ENCODE measurements at places on chromosomes 3 and 15.

DNA sequence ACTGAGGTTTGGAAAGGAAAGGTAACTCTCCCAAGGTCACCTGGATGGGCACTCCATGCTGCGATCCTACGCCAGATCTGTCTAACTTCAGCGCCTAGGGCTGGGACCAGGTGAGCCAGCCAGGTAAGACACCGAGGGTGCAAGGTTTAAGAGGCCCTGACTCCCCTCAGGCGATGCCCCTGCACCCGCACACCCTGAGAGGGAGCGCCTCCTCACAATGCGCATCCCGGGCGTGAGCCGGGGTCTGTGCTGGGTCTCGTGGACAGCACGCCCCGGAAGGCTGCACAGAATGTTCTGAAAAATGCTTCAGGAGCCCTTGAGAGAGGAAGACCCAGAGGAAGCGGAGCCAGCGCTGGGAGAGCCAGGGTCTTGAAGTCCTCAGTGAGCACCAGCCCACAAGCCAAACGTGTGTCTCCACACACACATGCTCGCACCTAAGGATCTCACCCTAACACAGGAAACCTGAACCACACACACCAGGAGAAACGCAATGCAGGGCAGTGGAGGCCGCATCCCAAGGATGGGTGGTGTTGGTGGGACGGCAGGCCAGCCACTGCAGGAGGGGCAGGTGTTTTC, 142.0 kb downstream of the ADAMTS17 start:
- no peak for DNase-seq

DNA sequence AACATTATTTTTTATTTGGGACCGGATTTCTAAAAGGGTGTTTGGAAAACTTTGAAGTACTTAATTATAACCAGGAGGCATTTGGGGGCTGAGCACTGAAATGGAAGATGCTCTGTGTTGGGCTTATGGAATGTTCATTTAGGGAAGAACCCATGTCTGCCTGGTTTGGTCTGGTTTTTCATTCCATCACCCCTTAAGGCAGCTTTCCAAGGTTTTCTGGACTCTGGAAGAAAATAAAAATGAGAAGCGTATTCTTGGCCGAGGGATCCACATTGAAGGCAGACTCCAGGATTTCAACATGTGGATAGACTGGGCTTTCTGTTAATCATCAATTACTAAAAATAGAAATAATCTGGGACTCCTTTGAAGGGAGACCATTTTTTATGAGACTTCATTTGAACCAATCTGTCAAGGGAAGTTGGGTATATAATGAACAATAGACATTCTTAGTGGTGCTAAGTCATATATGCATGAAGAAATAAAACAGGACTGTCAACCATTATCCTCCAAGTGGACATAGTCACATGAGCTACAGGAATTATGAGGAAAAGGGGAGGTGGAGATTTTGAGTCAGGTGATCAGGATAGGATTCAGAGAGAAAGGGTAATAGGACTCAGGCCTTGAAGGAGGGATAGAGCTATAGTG, 270.5 kb upstream of the ADAMTS9 start:
- no peak for DNase-seq

- DNase-seq = no peak
These were observed 120.7 kb upstream of the MRPL3 start for GRCh38 chr3:131623431-131623830.

DNA sequence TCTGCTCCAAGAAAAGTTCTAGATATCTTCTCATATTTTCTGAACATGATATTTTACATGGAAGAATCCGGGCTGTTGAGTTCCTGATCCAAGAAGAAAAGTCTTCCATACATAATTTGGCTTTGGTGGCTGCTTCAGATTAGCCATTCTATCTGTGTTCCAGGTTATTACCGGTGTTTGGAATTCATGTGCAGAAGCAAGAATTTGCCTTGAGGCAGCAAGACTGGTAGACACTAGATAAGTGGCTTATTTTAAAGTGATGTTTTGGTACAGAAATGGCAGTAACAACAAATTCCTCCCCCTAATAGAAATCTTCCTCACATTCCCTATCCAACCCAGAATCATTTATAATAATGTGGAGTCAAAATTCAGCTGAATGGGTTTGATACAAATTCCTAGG, 29.2 kb downstream of the MITF start:
- DNase-seq = no peak

DNA sequence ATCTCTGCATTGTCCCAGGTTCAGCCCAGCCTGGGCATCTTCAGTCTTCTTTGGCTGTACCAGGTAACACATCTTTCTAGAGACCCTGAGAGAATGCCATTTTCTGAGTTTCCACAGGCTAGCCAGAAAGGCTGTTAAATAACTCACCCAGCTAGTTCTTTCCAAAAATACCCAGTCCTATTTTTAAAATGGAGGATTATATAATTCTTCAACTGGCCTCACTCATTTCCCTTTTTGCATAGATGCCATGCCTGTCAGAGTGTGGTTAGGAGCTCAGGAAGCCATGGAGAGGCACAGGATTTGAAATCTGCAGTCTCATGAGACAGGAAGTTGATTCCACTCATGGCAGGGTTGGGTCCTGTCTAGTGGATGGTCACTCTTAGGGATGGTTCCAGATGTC, 39.8 kb downstream of the CEMIP start:
- DNase-seq = no peak

- no peak for DNase-seq
These were observed 341.6 kb downstream of the KCNH8 start for GRCh38 chr3:19489936-19490335.

DNA sequence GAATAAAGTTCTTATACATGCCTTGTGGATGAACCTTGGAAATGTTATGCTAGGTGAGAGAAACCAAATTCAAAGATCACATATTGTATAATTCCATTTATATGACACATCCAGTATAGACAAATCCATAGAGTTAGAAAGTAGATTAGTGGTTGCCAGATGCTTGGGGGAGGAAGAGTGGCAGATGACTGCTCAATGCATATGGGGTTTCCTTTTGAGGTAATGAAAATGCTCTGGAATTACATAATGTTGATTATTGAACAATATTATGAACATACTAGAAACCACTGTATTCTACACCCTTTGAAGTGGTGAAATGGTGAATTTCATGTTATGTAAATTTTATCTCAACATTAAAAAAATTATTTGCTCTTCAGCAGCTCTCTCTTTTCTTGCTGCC, 100.8 kb downstream of the DHX36 start:
- DNase-seq = no peak

- no peak for DNase-seq
These were observed 57.8 kb upstream of the BOC start for GRCh38 chr3:113153499-113154107.

DNA sequence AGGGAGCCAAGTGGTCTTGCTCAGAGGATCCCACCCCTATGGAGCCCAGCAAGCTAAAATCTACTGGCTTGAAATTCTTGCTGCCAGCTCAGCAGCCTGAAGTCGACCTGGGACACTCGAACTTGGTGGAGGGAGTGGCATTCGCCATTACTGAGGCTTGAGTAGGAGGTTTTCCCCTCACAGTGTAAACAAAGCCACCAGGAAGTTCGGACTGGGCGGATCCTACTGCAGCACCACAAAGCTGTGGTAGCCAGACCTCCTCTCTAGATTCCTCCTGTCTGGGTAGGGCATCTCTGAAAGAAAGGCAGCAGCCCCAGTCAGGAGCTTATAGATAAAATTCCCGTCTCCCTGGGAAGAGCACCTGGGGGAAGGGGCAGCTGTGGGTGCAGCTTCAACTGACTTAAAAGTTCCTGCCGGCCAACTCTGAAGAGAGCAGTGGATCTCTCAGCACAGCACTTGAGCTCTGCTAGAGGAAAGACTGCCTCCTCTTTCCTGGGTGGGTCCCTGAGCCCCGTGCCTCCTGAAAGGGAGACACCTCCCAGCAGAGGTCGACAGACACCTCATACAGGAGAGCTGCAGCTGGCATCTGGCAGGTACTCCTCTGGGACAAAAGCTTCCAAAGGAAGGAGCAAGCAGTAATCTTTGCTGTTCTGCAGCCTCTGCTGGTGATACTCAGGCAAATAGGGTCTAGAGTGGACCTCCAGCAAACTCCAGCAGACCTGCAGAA, 576.3 kb upstream of the NECTIN3 start:
- no peak for DNase-seq

DNA sequence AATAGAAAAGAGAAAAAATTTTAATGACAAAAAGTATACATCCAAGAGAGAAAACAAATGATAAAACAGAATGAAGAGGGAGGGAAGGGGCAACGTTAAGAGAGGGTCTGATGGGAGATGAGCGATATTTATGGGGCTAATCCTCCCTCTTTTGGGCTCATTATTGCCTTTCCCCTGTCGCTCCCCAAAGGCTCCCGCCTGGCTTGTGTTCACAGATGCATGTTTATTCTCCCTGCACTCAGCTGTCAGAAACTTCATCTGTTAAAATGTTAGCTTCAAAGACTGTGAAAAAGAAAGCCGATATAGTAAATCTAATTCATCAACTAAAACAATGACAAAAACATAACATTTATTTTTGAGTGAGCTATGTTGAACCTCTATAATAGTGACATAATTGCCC, 74.3 kb downstream of the GABRB3 start:
- no peak for DNase-seq

- no peak for DNase-seq
These were observed 3.1 kb upstream of the FBXO22 start for GRCh38 chr15:75900577-75900976.

DNA sequence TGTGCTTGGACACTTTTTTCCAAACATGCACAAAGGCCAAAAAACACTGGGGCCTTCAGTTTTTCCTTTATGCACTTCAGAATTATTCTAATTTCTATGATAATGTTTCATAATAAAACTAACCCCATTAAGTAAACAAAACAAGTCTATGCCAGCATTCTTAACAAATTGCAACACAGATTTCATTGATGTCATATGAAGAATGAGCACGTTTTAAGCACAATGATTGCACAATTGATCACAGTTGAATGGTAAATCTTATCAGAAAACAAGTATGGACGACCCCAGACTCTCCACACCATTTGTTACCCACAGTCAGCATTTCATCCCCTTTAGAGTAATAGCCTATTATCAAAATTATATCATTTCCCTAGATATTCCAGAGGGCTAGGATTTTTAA, 46.7 kb upstream of the PROK2 start:
- no peak for DNase-seq

DNA sequence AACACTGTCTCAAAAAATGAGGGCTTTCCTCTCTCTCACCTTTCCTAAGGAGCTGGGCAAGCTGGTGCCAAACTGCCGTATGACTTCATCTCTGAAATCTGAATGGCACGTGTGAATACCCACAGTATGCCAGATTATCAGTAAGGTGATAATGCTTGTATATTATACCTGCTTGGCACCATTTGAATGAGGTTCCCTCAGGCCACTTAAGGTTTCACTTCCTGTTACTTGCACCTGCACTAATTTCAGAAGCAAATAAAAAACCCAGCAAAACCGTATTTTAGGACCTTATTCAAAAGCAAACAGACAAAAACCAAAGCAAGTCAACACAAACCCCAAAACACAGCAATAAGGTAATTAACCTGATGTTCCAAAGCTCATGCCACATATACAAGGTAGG, 19.7 kb downstream of the FOXP1 start:
- DNase-seq = no peak

DNA sequence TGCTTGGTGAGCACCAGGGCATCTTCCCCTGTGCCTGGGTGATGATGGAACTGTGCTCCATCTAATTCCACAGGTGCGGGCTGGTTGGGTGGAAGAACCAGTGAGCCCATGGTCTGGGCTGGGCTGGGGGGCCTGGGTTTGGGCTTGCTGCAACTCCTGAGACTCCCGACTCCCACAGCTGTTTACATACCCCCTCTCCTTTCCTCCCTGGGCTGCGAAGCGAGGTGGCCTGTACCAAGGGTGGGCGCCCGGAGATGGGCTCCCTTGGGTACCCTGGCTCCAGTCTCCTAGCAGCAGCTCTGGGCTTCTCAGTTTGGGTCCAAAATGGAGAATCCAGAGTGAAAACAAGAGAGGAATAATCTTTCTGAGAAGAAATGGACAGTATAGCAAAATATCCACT, 5.6 kb downstream of the FAM98B start:
- DNase-seq = no peak

DNA sequence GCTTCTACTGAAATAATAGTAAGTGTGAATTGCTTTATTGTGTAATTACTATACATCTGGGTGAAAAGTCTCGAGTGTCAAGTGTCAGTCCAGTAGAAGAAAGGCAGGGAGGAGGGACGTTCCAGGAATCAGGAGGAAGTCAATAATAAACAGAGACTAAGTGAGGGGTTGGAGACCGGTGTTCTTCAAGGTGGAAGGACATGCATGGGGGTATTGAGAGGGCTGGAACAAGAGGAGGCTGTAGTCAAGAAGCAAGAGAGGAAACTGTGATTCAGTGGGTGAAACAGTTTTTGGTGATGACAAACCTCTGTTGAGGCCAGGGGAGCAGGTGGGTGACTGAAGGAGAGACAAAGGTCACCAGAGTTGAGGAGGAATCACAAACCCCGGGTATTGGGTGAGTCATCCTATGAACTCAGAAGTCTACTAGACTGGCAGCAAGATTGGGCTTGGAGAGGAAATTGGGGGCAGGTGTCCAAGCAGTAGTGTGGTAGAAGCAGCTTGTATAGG, 11.6 kb upstream of the SCAMP5 start:
- DNase-seq = no peak

DNA sequence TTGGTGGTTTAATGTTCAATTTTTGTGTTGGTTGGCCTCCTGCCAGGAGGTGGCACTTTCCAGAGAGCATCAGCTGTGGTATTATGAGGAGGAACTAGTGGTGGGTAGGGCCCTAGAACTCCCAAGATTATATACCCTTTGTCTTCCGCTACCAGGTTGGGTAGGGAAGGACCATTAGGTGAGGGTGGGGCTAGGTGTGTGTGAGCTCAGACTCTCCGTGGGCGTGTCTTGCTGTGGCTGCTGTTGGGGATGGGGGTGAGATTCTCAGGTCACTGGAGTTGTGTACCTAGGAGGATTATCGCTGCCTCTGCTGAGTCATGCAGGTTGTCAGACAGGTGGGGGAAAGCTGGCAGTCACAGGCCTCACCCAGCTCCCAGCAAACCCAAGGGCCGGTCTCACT, 187.1 kb downstream of the DPH6 start:
- no peak for DNase-seq

DNA sequence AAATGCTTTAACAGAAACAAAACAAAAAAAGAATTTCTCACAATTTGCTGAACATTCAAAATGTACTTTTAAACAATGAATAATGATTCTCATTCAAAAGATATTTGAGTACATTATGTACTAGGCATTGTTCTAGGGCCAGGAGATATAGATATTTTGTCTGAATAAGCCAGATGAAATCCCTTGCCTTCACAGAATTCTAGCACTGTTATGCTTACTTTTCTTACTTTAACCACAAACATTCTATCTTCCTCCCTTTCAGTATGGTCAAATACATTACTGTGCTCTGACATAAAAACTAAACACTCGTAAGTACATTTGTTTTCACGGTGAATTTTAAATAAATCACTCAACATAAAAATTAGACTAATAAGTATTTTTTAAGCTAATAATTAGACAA, 116.7 kb downstream of the ADAM10 start:
- no peak for DNase-seq

GRCh38 chr3:188152660-188153436, 1.1 kb upstream of the LPP start:
- DNase-seq = no peak
